ENCODE measurements at places on chromosomes 5 and 9.

DNA sequence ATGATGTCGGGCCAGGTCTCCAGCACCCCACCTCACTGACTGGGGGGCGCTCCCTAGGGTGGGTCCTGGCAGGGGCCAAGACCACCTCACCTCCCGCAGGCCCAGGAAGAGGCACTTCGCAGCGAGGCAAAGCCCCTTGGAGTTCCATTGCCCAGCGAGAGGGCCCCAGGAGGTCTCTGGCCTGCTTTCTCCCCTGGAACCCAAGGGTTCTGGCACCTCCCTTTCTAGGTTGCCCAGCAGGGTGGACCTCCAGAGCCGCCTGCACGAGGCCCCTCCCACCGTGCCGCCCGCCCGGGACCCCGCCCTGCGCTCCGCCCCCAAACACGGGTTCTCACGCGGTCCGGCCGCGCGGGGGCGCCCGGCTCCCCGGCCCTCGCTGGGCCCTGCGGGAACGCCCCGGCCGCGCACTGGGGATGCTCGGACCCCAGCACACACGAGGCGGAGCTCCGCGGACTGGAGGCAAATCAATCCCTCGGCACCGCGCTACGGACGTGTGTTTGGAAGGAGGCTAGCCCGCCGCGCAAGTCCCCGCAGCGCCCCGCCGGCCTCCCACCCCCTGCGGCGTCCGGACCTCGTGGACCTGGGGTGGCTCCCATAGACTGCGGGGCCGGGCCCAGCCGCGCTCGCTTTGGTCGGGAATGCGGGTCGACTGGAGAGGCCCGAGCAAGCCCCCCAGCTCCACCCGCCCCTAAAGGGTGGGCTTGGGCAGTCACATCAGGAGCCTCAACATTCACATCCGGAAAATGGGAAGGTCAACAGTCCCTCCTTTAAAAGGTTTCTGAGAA lies 99.5 kb upstream of the LMX1B start:
- peak; percentile 67 for DNase-seq

GRCh38 chr9:32525709-32526030 lies 326 bp downstream of the RIGI start:
- no peak for DNase-seq

DNA sequence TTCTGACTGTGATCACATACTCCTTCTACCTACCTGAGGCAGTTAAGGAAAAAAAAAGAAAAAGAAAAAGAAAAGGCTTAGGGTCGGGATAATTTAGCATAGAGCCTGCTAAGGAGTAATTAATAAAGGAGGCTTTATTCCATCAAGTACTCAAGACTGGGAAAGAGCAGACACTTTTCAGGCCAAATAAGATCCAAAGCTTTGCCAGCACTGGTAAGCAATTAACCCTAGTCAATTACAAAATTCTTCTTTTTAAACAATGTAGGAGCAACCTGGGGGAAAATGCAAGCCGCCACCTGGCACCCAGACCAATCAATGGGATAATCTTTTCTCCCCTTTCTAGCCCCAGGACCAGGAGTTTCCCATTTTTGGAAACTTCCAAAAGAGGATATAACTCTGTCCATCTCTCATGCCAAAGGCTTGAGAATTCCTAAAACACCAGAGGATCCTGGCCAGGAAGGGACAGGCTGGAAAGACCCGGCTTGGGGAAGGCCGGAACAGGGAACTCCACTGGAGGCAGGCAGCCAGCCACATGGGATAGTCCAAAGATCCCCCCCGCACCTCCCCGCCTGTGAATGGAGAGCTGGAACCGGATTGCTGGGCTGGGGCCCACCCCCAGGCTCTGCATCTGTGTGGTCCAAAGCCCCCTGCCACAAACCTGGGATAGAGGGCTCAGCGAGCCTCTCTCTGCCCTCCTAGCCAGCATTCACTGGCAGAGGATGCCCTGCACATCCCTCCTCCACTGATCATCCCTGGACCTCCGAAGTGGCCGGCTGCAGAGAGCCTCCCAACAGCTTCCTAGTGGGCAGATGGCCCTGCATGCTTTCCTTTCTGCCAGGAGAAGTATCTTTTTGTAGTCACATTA lies 117.8 kb downstream of the ZNF354C start:
- DNase-seq, result no peak

GRCh38 chr9:91549177-91549576 lies 125.5 kb upstream of the NFIL3 start:
- no peak for DNase-seq
